Glomerular endothelial cell (primary cell): ENCODE measurements at places on chromosomes 16 and 17.

DNA sequence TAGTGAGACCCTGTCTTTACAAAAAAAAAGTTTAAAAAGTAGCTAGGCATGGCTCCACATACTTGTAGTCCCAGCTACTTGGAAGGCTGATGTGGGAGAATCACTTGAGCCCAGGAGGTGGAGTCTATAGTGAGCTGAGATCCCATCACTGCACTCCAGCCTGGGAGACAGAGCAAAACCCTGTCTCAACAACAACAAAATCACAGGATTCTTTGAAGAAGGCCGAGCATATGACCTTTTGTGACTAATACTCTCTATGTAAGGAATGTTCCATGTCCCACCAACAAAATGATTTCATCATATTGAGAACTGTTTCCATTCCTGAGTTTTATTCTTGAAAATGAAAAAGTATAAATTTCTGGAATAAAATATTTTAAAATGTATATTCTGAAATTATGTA is 58.9 kb upstream of the EFCAB3 start:
- DNase-seq, result no peak

DNA sequence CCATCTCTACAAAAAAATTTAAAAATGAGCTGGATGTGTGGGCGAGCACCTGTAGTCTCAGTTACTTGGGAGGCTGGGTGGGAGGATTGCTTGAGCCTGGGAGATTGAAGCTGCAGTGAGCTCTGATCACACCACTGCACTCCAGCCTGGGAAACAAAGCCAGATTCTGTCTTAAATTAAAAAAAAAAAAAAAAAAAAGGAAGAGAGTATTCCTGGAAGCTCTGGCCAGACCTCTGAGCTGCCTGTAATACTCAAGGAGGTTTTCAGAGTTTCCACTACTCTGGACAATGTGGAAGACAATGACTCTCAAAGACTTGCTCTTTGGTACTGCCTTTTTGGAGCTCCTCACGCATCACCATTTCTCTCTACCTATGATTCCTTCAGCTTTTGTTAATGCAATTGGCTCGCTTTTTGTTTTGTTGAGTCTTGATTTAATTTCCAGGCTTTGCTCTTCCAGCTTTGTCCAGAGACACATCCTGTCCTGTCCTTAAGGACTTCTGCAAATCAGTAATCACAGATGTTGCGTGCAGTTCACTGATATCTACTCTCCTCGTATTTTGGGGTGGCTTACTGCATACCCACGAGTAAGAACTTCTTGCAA is 10.8 kb downstream of the CHD9 start:
- no peak for DNase-seq

DNA sequence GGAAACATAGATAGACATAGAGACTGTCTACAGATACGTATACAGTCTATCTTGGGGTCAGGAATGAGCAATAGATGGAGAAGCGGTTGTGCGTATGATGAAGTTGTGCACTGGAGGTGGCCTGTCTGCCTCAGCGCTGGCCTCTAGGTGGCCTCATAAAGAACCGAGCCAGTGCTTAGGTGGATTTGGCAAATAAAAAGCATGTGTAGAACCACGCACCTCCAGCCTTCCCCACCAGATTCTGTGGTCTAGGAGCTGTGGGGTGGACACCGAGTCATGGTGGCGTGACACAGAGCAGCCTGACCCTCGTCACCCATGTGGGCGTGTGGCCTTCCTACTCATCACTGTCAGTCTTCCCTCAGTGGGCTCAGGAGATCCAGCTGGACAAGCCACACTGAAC is 34.0 kb downstream of the PGS1 start:
- DNase-seq, result no peak

DNA sequence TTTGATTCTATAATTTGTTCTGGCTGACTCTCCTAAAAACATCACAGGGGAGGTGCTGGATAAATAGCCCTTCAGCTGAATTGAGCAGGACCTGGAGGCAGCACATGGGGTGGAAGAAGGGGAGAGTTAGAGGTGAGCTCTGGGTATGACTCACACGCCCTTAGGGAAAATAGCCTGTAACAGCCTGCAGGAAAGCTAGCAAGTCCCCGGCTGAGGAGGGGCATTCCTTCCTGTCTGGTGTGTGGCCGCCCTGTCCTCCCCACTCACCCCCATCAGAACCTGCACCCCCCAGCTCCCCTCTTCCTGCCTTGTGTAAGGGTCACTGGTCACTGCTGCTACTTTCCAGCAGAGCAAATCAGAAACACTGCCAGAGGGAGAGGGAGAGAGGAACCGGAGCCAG is 187.4 kb downstream of the C16orf95 start:
- DNase-seq, result no peak

DNA sequence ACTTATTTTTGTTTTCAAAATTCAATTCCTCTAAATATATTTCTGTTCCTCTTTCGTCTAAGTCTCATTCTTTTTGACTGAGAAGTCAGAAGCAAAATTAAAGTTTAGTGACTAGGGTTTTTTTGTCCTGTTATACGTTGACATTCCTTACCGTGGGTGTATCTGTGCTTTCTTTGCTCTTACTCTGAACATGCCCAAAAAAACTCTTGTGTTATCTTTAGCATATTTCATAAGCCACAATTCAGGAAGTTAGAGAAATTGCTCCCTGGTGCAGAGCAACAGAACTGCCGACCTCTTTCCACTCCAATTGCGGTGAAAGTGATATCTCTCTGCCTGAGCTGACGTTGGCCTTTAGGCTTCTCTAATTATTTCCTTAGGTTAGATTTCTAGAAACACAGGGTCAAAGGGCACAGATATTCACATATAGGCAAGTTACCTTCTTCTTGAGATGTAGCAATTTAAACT is 65.7 kb downstream of the CENPV start:
- no peak for DNase-seq

- no peak for DNase-seq
Observed at GRCh38 chr17:27349540-27350021, 55.7 kb downstream of the WSB1 start.

- no peak for DNase-seq
Observed at GRCh38 chr16:63684149-63685101, 1437.4 kb downstream of the CDH11 start.

DNA sequence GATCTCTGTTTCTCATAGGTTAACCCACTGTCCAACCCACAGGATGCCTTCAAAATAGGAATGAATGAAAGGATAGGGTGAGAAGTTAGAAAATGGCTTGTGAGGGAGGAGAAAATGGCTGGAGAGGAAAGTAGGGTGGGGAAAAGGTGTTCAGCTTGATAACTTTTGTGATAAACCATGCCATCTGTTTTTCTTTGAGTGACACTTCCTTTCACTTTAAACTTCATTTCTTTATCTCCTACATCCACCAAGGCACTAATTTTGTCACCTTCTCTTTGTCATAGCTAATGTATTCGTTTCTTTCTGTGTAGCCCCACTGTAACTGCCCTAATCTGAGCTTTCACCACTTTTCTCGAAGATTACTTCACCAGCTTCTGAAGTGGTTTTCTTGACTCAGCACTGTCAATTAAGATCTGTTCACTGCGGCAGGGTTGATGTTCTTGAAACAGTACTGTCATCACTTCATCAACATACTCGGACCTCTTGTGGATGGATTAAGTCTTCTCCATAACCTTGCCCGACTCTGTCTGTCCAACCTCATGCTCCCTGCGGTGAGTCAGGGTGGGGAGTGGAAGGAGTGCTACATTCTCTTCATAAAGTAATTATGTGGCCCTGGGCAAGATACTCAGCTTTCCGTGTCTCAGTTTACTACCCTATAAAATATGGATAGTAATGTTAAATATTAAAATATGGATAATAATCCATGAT is 5.5 kb upstream of the KRT10 start:
- DNase-seq, result no peak

DNA sequence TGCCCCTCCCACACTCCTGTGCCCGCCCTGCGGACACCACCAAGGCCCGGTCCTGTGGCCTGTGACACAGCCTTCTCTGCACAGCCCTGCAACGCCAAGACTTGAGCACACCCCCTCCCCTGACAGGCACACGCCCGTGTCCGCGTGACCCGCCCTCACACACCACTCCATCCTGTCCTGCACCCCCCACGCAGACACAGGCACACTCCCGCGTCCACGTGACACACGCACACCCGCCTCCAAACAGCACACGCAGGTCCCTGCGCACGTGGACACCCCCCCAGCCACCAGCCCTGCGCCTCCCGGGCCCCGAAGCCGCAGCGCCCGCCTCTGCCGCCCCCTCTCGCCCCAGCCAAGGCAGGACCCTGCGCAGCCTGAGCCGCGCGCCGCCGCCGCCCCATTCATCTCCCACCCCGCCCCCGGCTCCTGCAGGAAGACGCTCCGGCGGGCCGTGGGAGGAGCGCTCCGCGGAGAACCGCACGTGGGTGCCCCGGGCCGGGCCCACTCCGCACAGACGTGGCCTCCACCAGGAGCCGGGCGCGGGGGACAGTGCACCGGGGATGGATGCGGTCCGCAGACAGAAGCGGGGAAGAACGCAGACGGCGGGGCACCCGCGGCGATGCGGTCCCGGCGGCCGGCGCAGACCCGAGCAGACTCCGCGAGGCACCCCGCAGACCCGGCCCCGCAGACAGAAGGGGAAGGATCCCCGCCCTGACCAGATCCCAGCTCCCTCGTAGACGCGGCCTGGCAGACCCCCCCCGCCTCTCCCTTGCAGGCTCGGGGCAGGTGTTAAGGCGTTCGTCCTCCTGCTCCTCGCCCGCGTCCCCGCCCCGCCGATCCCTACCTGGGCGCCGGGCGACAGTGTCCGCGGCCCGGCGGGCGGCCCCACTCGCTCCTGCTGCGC is 506 bp downstream of the CAMKK1 start:
- DNase-seq, result no peak

DNA sequence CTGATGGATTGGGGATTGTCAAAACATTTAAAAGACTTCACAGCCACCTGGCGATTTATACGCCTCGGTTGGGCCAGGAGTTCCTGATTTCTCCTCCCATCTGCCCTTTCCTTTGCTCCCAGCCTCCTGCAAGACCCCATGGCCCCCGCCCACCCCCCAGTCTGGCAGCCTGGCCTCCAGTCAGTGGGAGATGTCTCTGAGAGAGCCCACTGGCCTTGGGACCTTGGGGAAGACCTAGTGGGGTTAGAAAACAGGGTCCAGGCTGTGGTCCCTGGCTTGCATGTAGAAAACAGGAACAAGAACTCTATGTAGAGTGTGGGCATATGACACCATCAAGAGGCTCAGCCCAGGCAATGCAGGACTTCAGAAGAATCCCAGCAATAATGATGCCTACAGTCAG is 209.4 kb upstream of the C16orf82 start:
- DNase-seq, result no peak
